ENCODE measurements at places on chromosomes 13 and 19. TPM values are rescaled to one million over a fixed set of nuclear protein-coding genes. Genes with fewer than 3 reads are reported as not detected.

The ERICH6B gene
- polyA plus RNA-seq = not detected

The NALCN gene
- 0.01 TPM for polyA plus RNA-seq

The AMH gene
- 1.0 TPM for polyA plus RNA-seq

The RAB3A gene
- 7.8 TPM for polyA plus RNA-seq

The ZNF296 gene
- polyA plus RNA-seq = 0.95 TPM

The BRME1 gene
- 2.0 TPM for polyA plus RNA-seq

- no peak for DNase-seq
Measured at GRCh38 chr19:42306646-42307045, 4.2 kb upstream of the PAFAH1B3 start.

DNA sequence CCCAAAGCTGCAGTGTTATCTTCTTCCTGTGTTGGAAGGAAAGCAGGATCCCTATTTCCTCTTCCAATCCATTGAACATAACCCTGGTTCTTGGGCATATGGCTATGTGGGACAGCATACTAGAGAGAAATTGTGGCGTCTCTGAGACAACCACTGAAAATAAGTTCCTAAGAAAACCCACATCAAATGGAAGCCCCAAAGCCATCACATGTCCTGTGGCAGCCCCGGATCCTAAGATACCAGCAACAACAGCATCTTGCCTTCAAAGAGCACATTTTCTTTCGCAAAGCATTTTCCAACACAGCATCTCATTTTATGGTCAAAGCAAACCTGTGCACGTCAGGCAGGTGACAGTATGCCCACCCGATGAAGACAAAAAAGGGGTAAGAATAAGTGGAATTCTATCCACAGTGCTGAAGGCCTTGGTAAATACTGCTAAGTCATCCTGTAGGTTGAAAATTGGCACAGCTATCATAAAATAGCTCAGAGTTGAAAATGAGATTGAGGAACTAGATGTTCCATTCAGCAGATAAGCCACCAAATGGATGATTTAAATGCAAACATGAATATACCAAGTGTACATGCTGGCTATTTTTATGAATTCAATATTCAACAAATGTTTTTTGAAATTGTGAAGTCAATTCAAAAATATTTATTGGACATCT lies 232.2 kb downstream of the DLEU7 start:
- DNase-seq = no peak

DNA sequence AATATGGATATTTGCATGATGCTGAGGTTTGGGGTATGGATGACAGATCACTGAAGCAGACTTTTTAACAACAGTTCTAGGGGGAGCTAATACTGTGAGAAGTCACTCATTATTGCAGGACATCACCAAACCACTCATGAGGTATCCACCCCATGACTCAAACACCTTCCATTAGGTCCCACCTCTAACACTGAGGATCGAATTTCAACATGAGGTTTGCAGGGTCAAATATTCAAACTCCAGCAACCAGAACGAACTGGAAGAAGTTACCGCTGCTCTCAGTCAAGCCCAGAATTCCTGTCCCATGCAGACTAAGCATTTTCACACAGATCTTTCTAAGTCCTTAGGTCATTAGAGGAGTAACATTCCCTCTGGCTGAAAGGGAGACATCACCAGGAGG lies 758.9 kb downstream of the UQCRFS1 start:
- DNase-seq = no peak

DNA sequence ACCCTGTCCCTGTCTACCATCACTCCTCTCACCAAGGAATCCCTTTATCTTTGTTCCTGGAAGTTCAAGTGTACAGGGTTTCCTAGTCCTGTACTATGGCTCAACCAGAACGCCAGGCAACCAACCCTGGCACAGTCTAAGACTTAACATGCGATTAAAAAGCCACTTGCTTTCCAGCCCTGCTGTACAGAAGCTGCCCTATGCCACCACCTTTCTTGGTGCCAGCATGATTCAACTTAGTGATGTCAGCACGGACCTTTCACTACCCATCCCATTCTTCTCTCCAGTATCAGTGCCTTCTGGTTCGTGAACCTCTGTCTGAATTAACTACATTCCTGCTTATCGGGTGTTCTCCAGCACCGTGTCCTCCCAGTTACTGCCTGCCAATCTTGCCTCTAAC lies 151.1 kb downstream of the KLF12 start:
- peak; percentile 18 for DNase-seq

DNA sequence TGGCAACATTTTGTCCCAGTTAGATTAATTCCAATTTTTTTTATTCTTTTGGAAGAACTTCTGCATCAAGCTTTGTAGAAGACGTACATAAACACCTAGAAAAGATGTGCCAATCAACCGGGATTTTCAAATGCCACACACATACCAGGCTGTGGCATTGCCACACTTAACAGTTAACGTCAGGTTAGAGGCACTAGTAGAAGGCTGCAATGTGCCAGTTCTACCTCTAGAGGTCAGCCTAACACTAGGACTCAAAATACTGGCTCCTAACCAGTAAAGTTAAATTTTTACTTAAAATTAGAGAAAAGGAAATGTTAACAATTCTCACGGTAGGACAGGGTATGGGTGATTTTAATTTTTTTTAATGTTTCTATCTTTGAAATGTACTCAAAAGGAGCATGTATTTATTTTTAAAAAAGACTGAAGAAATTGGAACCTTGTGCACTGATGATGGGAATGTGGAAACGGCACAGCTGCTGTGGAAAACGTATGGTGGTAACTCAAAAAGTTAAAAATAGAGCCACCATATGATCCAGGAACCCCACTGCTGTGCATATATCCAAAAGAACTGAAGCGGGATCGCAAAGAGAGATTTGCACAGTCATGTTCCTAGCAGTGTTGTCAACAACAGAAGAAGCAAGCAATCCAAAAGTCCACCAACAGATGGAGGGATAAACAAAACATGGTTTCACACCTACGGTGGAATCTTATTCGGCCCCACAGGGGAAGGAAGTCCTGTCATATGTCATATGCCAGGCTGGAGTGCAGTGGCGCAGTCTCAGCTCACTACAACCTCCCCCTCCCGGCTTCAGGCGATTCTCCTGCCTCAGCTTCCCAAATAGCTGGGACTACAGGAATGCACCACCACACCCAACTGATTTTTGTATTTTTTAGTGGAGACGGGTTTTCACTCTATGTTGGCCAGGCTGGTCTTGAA lies 30.3 kb downstream of the CRYL1 start:
- DNase-seq = peak; percentile 55

GRCh38 chr19:45179072-45179891 lies 698 bp downstream of the BLOC1S3 start:
- peak; percentile 44 for DNase-seq

GRCh38 chr19:35719402-35720162 lies 1.8 kb downstream of the KMT2B start:
- DNase-seq = no peak

DNA sequence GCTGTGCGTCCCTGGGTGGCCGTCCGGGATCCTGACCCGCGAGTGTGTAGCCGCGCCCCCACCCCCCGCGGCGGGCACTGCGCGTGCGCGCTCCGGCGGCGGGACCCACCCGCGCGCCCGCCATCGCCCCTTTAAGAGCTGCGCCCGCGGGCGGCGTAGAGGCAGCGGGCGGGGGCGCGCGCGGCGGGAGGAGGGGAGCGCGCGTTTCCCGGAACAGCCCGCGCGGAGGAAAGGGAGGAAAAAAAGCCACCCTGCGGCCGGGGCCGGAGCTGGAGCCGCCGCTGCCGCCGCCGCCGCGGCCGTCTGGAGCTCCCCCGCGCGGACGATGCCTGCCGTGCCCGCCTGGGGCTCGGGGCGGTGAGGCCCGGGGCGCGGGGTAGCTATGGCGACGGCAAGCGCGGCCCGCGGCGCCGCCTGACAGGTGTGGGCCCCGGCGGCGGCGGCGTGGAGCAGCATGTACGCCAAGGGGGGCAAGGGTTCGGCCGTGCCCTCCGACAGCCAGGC lies at the start of gene SSBP4:
Gene SSBP4, plus strand, starts transcription at position 204 of the 504 bp plus-strand sequence. Its CDS starts 251 bp downstream, at position 455.
- peak; percentile 69 for DNase-seq

DNA sequence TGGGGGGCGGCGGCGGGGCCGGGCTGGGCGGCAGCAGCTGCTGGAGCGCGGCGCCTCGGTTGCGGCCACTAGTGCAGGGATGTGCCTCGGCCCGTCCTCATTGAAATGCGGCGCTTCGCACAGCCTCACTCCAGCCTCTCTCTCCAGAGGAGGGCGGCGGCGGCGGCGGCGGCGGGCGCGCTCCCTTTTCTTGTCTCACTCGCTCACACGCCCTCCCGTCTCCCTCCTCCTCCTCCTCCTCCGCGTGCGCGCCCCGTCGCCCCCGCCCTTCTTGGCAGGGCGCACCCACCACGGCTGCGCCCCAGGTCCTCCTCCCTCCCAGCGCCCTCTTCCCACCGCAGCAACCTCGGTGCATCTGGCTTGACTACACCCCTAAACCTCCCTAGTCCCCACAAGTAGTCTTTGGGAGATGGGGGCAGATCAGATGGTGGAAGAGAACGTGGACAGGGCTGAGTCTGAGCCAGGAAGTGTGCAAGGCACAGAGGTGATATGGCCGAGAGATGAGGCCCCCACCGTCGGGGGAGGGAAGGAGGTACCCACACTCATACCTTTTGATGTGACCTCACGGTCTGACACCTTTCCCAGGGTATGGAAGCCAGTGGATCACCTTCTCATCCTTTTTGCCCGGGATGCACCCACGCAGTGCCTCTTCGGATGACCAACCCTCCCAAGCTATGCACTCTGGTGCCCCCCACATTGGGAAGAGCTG lies at the start of gene DCLK1:
Gene DCLK1, minus strand, starts transcription at position 161 of the 709 bp plus-strand sequence.
- DNase-seq = peak; percentile 79

DNA sequence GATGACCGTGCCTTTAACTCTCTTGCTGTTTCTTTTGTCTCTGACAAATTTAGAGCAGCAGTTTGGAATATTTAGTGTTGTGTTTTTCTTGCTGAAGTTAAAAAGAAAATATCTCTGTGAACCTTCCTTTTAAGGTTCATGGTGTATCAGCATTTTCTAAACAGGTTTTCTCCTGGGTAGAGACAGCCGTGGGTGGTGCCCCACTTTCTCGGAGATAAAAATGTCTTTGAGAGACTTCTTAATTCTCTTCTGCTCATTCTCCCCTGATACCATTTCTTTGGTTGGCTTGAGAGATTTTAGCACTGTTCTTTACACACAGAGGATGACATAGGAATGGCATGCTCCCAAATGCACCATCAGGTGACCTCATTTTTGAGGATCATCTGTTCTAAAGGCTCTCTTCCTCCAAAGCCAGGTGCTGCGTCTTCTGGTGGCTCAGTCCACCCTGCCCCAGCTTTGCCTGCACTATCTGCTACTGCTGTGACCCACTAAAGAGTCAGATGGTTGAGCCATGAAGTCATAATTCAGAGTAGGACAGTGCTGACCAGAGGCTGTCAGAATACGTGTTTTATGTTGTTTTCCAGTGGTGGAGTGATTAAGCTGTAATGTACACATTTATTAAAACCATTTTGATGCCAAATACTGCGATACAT lies 90.3 kb upstream of the SLC10A2 start:
- no peak for DNase-seq

DNA sequence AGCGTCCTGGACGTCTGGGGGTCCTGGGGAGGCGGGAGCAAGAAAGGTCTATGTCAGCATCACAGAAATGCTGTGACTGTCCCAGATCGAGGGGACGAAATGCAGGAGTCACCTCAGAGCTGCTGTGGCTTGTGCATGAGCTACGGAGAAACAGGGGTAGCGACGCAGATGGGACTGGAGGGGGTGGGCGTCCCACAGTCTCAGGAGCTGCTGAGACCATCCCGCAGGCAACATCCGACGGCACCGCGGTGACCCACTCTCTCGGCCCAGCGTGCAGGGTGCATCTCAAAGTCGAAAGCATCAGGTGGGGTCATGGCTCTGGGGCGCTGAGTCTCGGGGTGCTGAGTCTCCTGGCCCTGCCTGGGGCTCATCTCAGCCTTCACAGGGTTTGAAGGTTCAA lies 37.4 kb upstream of the C13orf46 start:
- DNase-seq = no peak

DNA sequence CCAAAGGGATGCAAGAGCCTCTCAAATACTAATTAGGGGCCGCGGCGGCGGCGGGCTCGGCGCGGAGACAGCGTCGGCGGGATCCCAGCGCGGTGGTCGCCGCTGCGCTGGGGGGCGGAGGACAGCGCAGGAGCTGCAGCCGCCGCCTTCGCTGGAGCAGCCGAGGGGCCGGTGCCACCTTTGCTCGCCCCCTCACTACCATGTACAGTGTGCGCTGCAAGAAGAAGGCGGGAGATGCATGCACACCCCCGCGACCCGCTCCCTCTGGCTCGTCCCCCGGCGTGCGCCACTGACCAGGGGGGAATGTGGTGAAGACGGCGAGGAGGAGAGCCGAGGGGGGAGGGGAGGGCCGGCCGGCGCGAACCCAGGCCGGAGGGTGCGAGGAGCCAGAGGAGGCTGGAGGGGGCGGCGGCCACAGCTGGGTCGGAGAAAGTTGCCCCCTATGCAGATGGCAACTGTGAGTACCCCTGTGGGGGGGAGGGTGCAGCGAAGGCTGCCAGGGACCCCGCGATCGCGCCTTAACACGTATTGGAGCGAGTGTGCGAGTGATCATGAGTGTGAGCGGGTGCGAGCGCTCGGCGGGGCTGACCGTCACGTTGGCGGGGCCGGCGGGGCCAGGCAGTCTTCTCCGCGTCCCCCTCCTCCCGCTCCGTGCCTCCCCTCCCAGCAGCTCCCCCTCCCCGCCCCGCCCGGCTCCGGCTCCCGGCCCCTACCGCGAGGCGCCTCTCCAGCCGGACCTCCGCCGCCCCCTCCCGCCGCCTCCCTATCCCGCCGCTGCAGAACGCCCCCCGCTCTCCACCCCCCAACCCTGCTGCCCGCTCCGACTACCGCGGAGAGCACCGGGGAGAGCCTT lies 808 bp downstream of the SLITRK5 start:
- no peak for DNase-seq

GRCh38 chr13:105048677-105049076 lies 1486.8 kb downstream of the EFNB2 start:
- no peak for DNase-seq

DNA sequence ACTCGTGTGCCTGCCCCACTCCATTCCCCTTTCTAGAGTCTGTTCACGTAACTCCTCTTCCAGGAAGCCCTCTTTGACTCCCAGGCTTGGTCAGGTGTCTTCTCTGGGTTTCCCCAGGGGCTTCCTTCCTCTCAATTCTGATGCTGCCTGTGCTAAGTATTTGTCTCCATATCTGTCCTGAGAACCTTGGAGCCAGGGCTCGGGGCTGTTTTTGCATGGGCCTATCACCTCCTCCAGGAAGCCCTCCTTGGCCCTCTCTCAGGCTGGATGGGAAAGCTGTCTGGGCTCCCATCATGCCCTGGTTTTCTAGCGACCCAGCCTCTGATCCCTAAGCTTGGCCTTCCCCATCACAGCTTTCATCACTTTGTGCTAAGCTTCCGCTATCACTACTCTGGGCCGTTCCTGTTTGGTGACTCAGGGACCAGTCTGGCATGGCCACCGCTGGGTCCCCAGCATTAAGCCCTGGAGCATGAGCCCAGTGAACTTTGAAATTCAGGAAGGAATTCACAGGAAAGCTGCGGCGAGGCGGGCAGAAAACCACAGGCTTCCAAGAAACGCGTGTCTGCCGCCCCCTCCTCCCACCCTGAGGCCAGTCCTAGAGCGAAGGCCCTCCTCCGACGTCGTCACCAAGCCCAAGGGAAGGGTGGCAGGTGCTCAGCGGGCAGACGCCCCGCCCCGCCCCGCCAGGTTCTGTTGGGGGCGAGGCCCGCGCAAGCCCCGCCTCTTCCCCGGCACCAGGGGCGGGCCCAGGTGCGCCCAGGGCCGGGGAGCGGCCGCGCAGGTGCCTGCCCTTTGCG lies 486 bp upstream of the SPINT2 start:
- DNase-seq = no peak

GRCh38 chr13:97028441-97029299 lies 34.4 kb upstream of the OXGR1 start:
- DNase-seq = no peak

Measured in heart right ventricle (tissue), 16 donors.